ENCODE measurements at places on chromosomes 2 and 18. TPM values are rescaled to one million over a fixed set of nuclear protein-coding genes. Genes with fewer than 3 reads are reported as not detected.

Gene NR4A2
- 1.3 TPM for polyA plus RNA-seq

GRCh38 chr2:95388091-95388692, 14.3 kb upstream of the FAHD2A start:
- DNase-seq = no peak

DNA sequence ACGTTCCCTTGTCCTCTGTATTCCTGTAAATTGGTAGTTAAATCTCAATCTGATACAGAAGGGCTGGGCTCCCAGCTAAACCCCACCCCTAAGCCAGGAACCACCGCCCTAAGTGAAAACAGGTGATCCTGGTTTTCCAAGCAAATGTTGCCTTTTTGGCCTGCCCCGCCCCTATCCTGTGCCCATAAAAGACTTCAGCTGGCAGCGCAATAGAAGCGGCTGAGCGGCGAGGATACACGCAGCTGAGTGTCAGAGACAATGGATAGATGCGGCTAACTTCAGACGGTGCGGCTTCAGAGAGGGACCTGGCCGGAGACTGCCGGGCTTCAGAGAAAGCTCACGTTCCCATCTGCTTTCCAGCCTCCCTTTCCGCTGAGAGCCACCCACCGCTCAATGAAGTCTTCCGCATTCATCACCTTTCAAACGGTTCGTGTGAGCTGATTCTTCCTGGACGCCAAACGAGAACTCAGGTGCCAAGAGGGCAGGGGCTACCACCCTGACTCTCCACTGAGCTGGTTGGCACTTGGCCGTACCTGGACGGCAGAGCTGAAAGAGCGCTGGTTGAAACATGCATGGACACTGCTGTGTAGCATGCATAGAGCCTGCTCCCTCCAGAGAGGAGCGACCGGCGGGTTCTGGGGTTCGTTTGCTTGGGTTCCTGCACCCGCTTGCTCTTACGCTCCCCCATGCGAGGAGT, 49.5 kb upstream of the POLE4 start:
- no peak for DNase-seq

- DNase-seq = no peak
Observed at GRCh38 chr2:201219328-201220096, 36.6 kb downstream of the CASP10 start.

Gene ACKR3
- polyA plus RNA-seq = 17.7 TPM

DNA sequence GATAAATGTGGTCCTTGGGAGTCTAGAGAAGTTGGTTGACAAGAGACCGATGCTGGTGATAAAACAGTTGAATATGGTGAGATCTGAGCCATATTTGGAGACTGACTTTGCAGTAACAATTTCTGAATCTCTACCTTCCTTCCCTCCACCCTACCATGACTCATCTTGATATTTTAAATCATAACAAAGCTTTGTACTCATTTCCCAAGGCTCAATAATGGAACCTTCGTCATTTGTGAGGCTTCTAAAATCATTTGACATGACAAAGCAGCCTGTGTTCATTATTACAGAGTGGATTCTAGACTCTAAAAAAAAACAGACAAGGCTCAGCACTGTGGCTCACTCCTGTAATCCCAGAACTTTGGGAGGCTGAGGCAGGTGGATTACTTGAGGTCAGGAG, 38.5 kb upstream of the PDCL3 start:
- no peak for DNase-seq

Gene EIF2AK2
- 35.1 TPM for polyA plus RNA-seq

- peak; percentile 41 for DNase-seq
Observed at GRCh38 chr18:3466045-3466444, 16.1 kb downstream of the TGIF1 start.

Gene EGR4
- polyA plus RNA-seq = not detected

Gene ZNF516
- 51.2 TPM for polyA plus RNA-seq

- DNase-seq = no peak
Observed at GRCh38 chr2:184444217-184444616, 154.1 kb upstream of the ZNF804A start.

All from muscle of arm (tissue), 14 donors.